ENCODE measurements at places on chromosomes 3 and 15. TPM values are rescaled to one million over a fixed set of nuclear protein-coding genes. Genes with fewer than 3 reads are reported as not detected.

GRCh38 chr15:92323525-92323924 lies 70.2 kb upstream of the ST8SIA2 start:
- DNase-seq = no peak

GRCh38 chr3:51392355-51393133 lies 1.5 kb downstream of the RBM15B start:
- no peak for DNase-seq

The TMEM212 gene
- polyA plus RNA-seq = 0.09 TPM

The ANKRD63 gene
- polyA plus RNA-seq = not detected

GRCh38 chr3:138367911-138368310 lies 19.5 kb downstream of the MRAS start:
- DNase-seq = no peak

- DNase-seq = no peak
Measured at GRCh38 chr3:140570602-140571001, 107.3 kb upstream of the TRIM42 start.

DNA sequence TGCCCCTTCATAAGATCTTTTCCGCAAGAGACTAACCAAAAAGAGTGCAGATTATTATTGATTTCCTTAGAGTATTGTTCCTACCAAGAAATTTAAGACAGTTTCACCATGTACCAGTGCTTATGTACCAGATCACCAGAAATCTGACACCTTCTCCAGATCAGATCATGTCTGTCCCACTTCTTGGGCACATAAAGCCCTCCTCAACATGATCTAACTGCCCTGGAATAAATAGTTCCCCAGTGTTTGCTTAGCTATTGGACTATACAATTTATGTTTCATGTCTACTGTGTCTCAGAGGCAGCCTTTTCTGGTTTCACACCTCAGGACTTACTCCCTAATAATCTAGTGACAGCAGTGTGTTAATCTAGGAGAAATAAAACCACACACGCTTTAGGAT lies 46.8 kb downstream of the NME9 start:
- DNase-seq = no peak

- no peak for DNase-seq
Measured at GRCh38 chr15:63877713-63878271, 44.0 kb upstream of the HERC1 start.

DNA sequence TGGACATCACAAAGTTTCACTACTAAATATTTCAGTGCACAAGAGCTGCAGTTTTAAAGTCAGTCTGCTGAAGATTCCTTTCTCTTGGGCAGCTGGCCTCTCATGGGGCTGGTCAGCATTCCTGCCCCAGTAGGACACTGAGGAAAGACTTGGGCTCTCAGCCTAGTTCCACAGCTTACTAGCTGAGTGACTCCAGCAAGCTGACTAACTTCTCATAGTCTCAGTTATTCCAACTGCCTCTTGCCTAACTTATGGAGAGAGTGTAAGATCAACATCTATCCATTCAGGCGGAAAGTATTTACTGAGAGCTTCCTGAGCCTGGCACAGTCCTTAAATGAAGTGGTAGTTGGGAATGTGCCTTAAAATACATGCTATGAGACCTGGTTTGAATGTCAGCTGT lies 27.0 kb downstream of the TM4SF4 start:
- no peak for DNase-seq

- no peak for DNase-seq
Measured at GRCh38 chr3:86989006-86989405, 1.9 kb downstream of the VGLL3 start.

DNA sequence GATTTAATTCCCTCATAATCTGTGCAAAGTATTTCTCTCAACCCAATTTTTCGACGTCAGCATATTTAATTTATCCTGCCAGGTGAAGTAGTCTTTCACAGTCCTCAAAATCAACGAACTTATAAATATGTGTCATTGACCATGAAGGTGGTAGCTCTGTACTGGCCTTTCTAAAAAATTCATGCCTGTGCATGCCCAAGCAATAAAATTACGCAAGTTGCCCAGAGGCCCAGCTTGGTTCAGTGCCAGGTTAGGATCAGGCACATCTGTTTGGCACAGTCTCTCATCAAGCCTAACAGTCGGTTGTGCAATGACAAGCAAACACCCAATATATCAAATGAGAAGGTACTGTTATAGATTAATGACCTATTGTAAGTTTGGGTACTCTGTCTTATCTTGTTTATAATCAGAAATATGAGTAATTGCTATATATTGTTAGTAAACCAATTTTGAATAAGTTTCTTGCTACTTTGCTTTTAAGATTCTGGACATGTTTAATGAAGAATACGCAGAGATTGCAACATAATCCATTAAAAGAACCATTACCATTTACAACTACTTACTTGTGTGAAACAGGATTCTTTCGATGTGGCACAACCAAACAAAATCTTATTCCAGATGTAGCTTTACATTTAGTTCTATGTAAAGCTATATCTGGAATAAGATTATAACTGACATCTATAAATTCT lies 159.0 kb upstream of the IL12A start:
- no peak for DNase-seq

DNA sequence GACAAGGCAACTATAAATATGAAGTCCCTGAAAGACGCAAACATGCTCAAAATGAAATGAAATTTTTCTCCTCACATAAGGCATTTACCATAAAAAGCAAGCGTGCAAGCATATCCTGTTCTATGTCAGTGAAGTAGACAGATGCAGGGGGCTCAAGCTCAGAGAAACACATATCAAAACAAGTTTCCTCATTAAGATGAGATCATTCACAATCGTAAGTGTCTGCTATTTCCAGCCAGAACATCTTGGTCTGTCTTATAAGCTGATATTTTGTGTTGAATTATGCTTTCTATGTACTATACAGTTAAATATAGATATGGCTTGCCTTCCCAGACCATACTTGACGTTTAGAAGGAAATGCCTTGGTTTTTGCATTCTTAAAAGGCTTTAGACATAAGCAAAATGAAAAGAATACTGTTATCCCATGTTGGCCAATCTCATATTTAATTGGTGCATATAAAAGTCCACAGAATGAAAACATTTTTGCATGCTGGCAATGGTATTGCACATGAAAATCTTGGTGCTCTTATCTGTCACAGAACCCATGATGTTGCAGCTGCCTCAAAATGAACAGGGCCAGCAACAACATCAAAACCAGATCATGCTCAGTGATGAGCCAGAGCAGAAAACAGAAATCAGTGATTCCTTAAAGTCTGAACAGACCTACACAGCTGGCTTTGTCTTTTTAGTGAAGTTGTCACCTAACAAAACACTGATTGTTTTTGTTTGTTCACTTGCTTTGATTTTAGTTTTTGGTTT lies 65.4 kb downstream of the SIDT1 start:
- DNase-seq = no peak

The AP3B2 gene
- 3.4 TPM for polyA plus RNA-seq

GRCh38 chr15:33190539-33190938 lies 4.0 kb downstream of the FMN1 start:
- no peak for DNase-seq

GRCh38 chr15:58139276-58139988 lies 1.3 kb downstream of the AQP9 start:
- no peak for DNase-seq

The PTH1R gene
- polyA plus RNA-seq = 48.6 TPM

DNA sequence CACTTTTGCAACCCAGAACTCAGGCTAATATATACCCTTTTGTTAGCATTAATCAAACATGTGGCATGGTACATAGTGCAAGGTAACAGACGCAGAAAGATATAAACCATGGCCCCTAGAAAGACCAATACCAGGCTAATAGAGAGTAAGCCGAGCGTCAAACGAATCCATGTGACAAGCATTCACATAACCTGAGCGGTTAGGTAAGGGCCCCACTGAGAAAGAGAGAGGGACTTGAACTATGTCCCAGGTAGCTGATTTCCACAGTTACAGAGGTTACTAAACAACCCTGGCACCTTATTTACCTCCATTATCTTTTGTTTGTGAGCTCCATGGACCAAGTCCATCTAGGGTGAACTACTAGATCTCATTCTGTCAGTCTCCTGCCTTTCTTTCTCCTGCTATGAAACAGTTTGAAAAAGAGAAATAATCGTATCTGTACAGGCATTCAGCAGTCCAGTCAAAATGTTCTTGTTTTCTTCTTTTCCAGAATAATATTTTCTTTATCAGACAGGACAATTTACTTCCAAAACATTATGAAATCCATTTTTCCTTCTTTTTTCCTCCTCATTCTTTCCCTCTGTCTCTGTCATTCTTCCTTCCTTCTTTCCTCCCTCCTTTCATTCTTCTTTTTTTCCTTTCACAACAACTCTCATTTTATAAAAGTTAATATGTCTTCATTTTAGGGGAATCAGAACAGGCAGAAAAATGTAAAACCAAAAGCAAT lies 30.5 kb upstream of the TNFSF10 start:
- DNase-seq = no peak

- DNase-seq = no peak
Measured at GRCh38 chr15:28208583-28208982, 109.5 kb upstream of the OCA2 start.

GRCh38 chr3:77464111-77464688 lies 424.3 kb downstream of the ROBO2 start:
- no peak for DNase-seq

DNA sequence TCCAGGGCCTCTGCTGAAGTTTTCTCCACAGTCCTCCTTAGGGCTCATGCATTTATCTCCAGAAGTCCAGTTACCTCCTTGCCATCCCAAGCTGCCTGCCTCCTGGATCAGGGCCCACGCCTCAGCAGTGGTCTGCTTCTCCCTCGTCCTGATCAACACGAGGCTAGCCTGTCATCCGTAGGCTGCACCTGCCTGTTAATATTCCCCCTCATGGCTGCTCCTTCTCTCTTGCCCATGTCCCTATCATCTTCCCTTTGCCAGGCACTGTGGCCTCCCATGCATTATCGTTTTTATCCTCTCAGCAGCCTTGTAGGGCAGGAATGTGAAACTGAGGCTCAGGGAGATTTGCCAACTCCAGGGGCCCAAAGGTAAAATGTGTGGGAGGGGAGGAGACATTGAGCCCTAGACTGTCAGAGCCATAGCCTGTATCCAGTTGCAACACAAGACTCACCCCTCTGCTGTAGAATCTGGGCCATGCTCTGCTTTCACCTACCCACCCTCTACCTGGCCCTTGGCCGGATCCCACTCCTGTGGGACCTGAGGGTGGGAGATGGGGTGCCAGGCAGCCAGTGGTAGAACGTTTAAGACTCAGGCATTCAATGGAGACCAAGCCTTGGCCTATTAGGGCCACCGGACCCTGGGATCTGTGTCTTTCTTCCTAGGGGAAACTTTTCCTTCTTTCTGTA lies 4.6 kb downstream of the GRM2 start:
- no peak for DNase-seq

The SLC28A2 gene
- polyA plus RNA-seq = 0.76 TPM

The CPNE9 gene
- not detected for polyA plus RNA-seq

- DNase-seq = no peak
Measured at GRCh38 chr15:41930221-41930866, 36.5 kb upstream of the SPTBN5 start.

- DNase-seq = no peak
Measured at GRCh38 chr15:63884953-63885352, 51.2 kb upstream of the HERC1 start.

- DNase-seq = no peak
Measured at GRCh38 chr15:52496776-52497470, 31.8 kb downstream of the MYO5A start.

The GPR62 gene
- polyA plus RNA-seq = 0.57 TPM
